ENCODE measurements at places on chromosomes 5 and 9.

DNA sequence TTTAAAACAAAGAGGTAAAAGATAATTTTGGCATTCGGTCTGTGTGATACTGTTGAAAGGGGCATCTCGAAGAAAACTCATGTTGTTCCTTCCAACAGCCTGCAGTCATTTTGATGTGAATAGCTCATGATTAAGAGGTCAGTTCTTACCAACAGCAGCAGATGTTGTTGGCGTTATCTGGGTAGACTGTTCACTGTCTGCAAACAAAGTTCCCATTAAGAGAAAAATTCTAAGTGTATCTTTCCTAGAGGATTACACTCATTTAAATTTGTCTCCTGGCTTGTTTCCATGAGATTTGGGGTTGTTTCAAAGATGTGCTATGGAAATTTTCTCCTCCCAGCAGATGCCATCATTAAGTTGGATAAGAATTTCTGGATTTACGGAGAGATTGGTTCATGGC lies 138.2 kb upstream of the RORB start:
- no peak for DNase-seq

DNA sequence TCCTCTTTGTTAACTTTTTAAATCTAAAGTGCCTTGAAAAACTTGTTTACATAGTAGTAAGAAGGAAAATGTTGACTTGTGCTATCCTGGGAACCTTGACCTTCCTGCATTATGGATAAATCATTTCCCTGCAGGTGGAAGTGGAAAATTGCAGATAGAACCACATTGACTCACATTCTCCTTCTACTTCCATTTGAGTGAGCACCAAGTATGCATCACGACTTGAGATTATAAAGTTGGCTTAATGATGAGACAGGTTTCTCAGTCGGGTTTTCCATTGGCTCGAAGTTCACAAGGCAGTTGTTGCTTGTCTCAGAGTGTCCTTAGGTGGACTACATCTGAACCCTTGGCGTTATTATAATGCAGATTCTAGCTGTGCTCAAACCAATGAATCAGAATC lies 39.9 kb downstream of the DOCK8 start:
- no peak for DNase-seq

GRCh38 chr9:86649913-86650312 lies 295.7 kb upstream of the TUT7 start:
- no peak for DNase-seq

- DNase-seq = no peak
These were observed 8.3 kb downstream of the BHMT2 start for GRCh38 chr5:79077680-79078365.

GRCh38 chr5:132445930-132446329 lies 44.6 kb downstream of the IRF1 start:
- no peak for DNase-seq

DNA sequence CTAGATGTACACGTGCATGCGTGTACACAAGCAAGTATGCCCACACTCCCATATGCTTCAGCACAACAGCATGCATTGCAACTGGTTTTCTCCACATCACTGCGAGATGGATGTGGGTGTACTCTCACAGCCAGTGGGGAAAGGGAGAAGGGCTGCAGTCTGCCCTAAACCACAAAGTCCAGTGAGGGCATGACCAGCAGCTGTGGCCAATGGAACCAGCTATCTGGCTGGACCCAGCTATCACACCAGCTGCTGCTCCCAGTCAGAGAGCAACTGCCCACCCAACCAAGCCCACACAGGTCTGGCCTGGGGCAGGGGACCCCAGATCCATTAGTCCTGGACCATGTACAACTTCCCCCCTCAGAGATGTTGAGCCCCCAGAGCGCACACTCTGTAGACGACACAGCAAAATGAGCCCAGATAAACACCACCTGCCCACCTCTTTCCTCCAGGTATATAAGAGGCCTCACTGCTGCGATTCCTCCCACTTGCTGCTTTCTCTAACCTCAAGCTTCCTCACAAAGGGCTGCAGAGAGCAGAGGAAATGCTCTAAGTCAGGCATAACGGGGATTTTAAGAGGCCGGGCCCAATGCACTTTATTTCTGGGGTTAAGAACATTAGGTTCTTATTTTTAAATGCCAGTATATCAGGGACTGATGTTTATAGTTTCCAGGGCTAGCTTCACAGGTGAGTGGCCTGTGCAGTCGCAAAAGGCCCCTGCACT lies 39.0 kb downstream of the SHB start:
- DNase-seq = no peak

DNA sequence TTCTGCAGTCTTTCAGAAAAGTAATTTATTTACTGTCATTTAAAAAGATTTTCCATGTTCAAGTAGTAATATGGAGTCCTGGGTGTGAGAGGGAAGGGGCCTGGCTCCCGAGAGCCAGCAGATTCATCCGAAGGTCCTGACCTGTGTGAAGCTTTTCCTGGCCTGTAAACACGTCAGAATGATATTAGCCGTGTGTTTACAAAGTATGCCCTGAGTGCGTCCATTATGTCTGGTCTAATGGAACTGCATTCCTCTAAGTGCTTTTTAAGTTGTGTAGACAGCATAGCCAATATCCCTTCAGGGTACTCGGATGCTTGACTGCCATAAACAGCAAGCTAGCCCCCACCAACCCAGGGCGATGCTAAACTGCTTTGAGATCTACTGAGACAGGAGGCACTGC lies 495.2 kb downstream of the AGTPBP1 start:
- no peak for DNase-seq
